ENCODE measurements at places on chromosomes 7 and 10.

DNA sequence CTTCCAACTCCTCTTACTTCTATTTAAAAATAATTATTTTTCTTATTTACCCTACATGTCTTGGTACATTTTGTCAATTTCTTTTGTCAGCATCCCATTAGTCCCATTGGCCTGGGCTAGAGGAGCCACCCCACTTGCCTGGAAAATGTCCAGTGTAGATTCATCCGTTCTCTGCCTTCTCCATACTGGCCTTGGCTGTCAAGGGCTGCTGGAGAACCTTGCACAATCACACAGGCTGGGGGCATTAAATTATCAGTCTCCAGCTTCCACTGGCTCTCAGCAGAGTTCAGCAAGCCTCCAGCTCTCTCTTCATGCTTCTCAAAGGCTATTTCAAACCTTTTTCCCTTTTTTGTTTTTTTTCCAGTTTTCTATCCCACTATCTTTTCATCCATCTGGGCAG, 13.8 kb upstream of the ZCCHC24 start:
- DNase-seq: no peak

GRCh38 chr10:122544493-122544892, 16.1 kb upstream of the DMBT1 start:
- DNase-seq: no peak

GRCh38 chr10:55782181-55782580, 578.9 kb downstream of the ZWINT start:
- DNase-seq: no peak

GRCh38 chr10:113444766-113445365, 108.0 kb upstream of the HABP2 start:
- no peak for DNase-seq

DNA sequence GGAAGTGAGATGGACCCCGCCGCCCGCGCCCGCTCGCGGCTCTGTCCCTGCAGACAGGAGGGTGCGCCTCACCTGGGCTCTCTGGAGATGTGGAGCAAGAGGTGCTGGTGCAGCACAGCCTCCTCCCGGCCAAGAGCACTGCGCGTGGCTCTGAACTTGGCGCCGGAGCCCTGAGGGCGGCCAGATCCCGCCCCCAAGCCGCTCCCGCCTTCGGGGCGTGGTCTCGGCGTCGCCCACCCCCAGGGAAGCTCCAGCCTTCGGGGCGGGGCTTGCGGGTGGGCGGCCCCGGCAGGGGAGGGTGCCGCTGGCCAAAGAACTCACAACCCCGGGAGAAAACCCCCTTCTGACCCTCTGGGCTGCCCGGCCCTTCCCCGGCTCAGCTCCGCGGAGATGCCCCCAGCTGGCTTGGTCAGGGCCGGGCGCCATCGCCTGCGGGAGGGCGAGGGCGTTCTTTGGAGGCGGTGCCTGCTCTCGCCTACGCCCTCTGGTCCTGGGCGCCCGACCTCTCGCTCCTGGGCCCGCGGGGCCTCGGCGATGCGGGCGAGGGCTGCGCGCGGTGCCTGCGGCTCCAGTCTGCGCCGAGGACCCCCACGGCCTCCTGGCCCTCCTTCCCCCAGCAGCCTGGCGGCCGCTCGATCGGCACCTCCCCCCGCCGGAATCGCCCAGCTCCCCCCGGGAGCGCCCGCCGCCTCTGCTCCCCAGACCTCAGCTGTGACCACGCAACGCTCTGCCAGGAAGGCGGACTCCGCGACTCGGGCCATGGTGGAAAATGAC, at the start of gene ZNF488:
TSS of gene ZNF488 (minus strand) at position 146 of the 774 bp plus-strand sequence. CDS start 15,464 bp downstream, outside the sequence.
- DNase-seq: peak; percentile 46

DNA sequence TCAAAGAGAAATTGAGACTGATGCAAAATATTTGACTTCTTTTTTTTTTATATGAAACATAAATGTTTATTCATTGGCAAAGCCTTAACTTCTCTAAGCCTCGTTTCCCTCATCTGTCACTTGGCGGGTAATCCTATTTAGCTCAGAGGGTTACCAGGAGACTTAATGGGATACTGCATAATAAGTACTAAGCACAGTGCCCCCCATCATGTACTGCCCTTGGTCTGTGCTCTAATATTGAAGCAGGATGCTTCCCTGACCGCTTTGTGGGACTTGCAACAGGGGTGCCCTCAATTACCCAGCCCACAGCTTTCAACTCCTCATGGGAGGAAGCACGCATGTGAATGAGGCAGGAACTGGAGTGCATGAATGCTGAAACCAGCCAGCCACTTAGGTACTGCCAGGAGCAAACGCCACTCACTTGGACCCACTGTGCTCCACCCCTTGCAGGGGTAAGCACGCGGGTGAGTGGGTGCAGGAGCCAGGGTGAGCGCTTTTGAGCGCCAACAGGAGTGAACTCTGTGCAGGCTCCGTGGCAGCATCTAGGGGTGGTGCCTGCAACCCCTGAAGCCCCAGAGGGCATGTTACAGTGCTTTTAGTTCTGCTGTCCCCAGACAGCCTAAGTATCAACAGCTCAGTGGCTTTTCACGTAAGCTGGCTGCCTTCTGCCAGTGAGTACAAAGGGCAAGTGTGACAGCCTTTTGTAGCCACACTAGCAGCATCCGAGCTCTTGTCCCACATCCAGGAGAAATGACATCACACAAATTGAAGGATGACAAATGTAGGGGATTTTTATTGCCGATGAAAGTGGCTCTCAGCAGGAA, 209.8 kb upstream of the C7orf33 start:
- DNase-seq: no peak

DNA sequence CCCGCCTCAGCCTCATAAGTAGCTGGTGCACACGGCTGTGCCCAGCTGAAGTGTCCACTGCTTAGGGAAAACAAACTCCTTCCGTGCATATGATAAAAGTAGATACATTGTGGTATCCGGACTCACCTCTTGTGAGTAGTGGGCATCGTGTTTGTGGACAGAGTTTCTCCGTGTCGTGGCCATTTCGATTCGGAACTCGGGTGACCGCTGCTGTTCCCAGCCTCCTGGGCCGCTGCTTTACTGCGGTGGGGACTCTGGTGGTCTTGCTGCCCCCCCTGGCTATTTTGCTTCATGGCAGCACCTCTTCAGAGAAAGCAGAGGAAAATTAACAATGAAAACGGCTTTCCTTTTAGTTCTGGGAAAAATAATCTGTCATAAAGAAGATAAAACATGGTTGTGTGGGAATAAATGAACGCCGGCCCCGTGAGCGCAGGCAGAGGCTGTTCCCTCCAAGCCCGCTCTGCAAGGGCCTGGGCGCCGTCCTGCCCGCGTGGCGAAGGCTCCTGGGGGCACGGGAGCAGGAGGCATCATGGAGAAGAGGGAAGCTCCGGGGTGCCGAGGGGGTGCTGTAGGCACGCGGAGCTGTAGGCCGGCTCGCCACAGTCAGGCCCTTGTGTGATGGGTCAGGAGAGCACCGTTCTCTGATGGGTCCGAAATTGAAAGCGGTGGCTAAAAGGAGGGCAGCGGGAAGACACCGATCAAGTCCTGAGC, 107.4 kb downstream of the ACTR3B start:
- DNase-seq: no peak

DNA sequence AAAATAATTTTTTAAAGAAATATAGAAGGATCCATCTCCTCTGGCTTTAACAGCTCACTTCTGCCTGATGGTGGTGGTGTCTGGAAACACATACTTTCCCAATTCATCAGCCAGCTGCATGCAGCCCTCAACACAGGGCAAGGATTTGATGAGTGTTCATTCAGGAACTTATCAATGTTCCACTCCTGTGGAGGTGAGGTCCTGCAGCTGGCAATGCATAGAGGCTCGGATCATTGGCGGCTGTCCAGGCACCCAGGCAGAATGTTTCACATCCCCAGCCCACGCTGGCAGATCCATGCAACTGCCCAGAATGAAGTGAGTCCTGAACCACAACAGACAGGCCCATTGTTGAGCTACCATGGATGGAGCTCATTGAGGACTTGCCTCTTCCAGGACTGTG, 55.2 kb upstream of the KCNMA1 start:
- no peak for DNase-seq

GRCh38 chr7:92924800-92925199, 88.4 kb upstream of the CDK6 start:
- no peak for DNase-seq

- DNase-seq: no peak
These were observed 109.5 kb upstream of the SDK1 start for GRCh38 chr7:3191548-3191947.

GRCh38 chr7:2666155-2666554, 21.8 kb upstream of the AMZ1 start:
- DNase-seq: no peak

- DNase-seq: no peak
These were observed 8.4 kb upstream of the PURB start for GRCh38 chr7:44893710-44894234.

- no peak for DNase-seq
These were observed 71.8 kb upstream of the LOXL4 start for GRCh38 chr10:98339799-98340198.

GRCh38 chr7:53318566-53318965, 283.1 kb downstream of the POM121L12 start:
- no peak for DNase-seq

GRCh38 chr10:599767-600166, 89.7 kb downstream of the DIP2C start:
- DNase-seq: no peak

GRCh38 chr7:108239501-108240225, 109.5 kb upstream of the LAMB4 start:
- no peak for DNase-seq

GRCh38 chr7:141073173-141073640, 657 bp upstream of the TMEM178B start:
- DNase-seq: no peak

- DNase-seq: no peak
These were observed 9.1 kb downstream of the TSPAN14 start for GRCh38 chr10:80462981-80463741.

GRCh38 chr10:14567421-14567820, 207.3 kb downstream of the FAM107B start:
- no peak for DNase-seq

- DNase-seq: no peak
These were observed 64.6 kb upstream of the RNF148 start for GRCh38 chr7:122767339-122767738.

DNA sequence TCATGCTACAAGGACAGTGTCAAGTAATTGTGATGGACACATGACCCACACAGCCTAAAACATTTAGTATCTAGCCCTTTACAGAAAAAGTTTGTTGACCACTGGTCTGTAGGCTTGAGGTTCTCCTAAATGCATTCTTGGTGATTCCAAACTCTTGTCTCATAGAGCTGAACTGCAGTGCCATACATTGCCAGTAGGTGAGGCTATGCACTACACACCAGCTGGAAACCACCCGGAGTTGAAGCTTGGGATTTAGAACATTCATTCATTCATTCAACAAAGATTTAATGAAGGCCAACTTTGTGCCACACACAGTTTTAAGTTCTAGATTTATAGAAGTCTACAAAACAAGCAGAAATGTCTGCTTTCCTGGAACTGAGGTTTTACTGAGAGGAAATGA, 77.3 kb upstream of the TCF7L2 start:
- no peak for DNase-seq

DNA sequence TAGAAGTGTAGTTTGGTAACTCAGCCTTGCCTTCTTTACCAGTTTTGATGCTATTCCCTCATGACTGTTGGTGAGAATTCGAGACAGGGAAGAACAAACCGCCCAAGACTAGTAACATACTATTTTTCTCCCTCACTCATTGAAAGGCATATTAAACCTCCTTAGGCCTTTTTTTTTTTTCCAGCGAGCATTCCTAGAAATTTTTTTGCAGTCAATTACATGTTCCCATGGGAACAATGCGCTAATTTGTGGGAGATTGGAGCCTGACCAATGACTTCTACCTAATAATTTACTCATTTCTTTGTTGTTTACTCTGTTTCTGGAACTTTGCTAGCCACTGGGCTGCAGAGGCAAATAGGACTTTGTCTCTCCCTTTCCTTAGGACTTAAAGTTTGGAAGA, 6.0 kb downstream of the VPS50 start:
- DNase-seq: no peak

DNA sequence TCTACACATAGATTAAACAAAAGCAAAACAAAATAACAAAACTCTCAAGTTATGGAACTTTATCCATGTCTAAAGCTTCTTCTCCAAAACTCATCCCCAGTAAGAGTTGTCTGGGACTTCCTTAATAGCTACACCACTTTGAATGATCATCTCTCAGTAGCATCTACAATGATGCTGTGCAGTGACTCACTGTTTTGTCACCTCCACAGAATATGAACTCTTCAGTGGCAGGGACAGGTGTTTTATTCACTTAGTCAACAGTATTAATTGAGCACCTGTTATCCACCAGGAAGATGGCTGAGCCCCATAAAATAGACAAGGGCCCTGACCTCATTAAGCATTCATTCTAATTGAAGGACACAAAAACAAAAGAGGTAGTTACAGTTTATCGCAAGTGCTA, 350.7 kb downstream of the ELMO1 start:
- no peak for DNase-seq

Measured in GM04504 (cell line).